ENCODE measurements at places on chromosomes 12 and 14.

GRCh38 chr14:91911474-91912032 lies 35.9 kb downstream of the FBLN5 start:
- DNase-seq: peak; percentile 74

DNA sequence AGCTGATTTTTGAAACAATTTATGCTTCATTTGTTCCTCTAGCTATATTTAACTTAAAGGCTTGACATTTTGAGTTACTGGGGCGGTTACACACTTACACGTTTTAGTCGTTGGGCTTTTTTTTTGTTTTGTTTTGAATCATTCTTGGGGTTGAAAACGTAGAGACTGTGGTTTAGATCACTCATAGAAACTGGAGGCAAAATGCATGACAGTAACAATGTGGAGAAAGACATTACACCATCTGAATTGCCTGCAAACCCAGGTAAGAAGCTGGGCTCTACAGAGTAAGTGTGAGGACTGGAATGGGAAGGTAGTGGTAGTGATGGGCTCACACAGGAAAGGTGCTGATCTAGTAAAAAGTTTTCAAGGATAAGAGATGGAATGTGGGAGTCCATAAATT lies at the start of gene CLEC2D:
Gene CLEC2D (plus strand): TSS at position 180 of the 400 bp plus-strand sequence. CDS start 22 bp downstream, at position 202.
- no peak for DNase-seq

GRCh38 chr12:49854976-49855375 lies 12.1 kb upstream of the BCDIN3D start:
- no peak for DNase-seq

GRCh38 chr12:31954925-31955858 lies 4.0 kb upstream of the RESF1 start:
- DNase-seq: no peak

GRCh38 chr12:67515679-67516340 lies 132.7 kb upstream of the DYRK2 start:
- peak; percentile 21 for DNase-seq

GRCh38 chr14:50058113-50058512 lies 58.3 kb downstream of the VCPKMT start:
- no peak for DNase-seq

DNA sequence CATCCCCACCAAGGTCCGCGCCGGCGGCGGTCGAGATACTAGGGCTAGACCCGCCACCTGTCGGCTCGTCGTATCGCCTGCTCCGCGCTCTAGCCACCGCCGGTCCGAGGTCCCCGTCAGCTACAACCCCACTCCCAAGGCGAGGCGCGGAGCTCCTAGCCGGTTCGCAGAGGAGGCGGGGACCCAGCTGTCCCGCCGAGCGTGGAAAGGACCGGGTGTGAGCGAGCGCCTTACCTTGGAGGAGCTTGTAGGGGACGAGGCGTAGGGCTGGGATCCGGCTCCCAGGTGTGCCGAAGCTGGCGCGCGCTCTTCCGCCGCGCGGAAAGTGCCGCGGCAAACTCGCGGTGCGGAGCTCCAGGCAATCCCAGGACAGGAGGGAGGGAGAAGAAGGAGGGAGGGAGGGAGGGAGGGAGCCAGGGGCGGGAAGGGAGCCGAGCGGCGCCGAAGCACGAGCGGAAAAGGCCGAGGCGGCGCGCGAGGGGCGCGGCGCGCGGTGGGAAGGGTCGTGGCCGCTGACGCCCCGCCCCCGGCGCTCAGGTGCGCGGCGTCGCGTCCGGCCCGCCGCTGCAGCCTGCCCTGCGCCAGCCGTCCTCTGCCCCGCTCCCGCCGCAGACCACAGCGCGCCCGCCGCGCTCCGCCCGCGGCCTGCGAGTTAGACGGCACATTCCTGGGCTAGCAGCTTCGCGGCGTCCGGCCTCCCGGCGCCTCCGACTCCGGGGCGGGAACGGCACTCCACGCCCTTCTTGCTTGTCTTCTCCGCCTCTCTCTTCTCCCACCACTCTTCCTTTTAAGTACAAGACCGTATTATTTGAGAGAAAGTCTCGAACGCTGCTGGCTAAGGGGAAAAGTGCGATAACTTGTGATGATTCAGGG lies at the start of gene PAWR:
Gene PAWR (minus strand): TSS at position 327 of the 873 bp plus-strand sequence. CDS start 720 bp downstream, outside the sequence.
- peak; percentile 89 for DNase-seq

DNA sequence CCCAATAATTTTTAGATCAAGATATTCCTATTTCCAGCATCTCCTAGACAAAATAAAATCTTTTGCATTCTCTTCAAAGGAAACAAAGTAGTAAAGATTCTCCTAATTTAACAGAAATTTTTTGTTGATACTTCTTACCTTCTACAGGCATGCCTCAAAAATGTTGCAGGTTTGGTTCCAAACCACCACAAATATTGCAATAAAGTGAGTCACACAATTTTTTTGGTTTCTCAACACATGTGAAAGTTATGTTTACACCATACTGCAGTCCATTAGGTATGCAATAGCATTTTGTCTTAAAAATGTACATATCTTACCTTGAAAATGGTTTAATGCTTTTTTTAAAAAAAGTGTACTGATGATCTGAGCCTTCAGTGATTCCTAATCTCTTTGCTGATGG lies 65.6 kb upstream of the USP15 start:
- DNase-seq: peak; percentile 33

DNA sequence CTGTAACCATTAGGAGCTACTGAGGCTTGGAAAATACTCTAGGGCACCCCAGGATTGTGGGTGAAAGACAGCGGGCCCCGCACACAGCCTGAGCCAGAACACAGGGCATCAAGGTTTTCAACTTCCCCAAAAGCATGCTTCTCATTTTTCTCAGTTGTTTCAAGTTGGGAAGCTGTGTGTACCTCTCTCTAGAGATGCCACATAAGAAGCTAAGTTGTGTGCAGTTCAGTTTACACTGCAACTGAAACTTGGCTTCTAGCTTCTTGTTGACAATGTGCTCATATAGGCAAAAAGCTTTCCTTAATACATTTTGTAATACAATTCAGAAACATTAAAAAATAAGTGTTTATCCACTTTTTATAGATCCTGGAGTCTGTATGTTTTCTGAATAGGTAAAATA lies 88.1 kb upstream of the PTPRR start:
- DNase-seq: no peak

DNA sequence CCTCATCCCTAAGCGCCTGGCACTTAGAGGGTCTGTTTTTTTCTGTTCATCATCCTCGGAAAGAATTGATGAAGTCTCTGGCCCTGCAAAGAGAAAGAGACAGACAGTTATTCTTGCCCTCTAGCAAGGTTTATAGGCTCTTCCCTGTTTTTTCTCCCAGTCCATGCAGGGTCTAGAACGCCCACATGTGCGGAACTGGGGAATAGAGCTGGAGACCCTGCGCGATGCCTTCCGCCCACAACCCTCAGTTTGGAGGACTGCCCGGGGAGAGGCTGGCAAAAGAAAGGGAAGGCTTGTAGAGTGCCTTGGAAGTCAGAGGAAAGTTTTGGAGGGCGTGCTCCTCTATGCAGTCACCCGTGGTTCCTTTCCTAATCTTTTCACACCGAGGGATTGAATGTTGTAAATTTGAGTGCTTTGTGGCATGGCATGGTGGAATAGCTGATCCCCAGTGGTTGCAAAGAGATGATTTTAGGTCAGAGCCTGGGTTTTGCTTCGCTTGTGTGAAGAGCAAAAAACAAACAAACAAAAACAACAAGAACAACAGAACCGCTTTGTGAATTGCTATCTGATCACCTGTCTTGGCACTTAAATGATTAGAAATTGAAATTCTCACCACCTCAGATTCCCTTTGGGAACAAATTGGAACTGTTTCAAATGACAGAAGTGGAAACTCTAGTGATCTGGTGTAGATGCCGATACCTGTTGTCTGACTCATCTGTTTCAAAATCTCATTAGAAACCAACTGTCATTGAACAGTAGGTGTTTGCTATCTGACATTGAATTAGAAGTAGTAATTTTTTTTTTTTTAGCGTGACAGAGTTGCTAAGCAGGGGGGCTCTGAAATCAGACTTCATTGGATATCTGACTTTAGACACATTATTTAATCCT lies 947 bp downstream of the GAS2L3 start:
- DNase-seq: no peak

DNA sequence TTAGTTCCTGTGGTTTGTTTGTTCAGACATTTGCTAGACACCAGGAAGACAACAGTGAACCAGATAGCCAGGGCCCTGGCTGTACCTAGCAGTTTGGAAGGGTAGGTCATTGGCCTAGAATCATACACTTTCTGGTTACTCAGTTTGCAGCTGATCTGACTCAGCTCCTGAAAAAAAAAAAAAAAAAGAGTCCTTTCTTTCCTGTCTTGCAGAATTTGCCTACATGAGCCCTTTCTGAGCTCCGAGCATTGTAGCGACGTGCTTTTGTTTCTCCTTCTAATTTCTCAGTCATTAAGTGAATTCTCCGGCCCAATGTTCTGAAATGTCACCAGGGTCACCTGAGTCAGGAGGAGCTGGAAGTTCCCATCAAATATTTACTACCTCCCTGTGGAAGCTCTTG lies 2.4 kb downstream of the CABP1 start:
- DNase-seq: no peak

GRCh38 chr12:114684098-114684869 lies at the start of gene TBX3:
Gene TBX3, minus strand, starts transcription at chr12:114684175. Its CDS starts 975 bp downstream, at chr12:114683200.
- peak; percentile 100 for DNase-seq

- peak; percentile 92 for DNase-seq
Measured at GRCh38 chr14:93112891-93113677, 2.6 kb downstream of the ITPK1 start.

GRCh38 chr12:19244312-19244711 lies 114.8 kb downstream of the PLEKHA5 start:
- DNase-seq: no peak

DNA sequence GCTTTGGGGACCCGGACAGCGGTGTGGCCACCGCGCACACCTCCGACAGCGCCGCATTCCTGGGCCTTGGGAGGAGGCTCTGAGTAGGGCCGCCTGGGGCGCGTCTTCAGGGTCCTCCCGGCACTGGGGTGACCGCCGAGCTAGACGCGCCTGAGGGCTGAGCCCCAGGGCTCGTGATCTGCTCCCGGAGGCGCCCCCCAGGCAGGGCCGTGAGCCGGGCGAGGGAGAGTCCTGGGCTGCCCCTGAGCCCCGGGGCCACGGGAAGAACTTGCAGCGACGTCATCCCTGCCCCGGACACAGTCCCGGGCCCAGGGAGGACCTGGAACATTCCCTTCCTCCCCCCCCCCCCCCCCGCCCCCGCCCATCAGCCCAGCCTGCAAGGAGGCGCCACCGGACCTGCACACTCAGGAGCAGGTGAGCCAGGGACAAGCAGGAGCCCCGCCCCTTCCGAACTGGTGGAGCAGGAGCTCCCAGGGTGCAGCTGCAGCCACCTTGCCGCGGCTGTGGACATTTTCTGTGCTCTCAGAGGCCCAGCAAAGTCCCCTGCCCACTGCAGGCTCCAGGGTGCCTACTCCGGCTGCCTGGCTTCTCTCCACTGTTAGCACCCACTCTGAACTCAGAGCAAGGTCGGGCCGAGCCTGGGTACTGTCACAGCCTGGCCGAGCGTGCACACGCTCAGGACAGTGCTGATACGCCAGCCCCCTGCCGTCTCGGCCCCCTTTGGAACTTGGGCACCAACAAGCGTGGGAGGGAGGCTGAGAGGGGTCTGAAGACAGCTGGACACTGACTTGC lies 50.7 kb downstream of the A2M start:
- DNase-seq: peak; percentile 36

DNA sequence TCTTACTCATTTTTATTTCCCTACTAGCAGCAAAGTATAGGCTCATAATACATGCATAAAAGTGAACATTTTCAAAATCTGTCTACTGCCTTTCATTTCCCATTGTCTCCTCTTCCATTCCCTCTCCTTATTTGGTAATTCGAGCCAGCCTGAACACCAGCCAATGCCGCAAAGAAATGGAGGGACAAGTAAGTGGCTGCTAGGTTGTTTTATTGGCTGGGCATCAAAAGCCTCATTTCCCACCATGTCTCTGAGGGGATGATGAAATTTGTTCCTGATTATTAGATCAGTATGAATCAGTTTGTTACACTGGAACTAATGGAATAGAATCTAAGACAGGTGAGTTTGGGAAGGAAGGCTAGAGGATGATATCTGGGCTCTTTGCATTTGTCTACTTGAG lies 143.5 kb downstream of the KCNA5 start:
- DNase-seq: no peak

DNA sequence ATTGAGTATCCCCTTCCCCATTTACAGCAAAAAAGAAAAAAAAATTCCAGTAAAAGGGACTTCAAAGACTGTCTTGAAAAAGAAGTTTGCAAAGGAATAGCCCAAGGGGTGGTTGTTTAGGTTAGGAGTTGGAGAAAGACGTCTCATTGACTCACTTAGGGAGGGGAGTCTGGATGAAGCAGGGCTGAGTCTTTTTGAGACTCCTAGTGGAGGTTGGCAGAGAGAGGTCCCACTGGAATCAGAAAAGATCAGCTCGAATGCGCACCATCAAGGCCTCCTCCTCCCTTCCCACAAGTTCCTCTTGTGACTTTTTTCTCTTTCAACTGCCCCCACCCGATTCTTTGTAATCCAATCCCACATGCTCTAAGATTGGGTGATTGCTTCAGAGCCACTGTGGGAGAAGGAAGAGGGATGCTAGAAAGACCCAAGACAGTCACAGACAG lies 1.9 kb downstream of the ARHGEF40 start:
- peak; percentile 82 for DNase-seq

DNA sequence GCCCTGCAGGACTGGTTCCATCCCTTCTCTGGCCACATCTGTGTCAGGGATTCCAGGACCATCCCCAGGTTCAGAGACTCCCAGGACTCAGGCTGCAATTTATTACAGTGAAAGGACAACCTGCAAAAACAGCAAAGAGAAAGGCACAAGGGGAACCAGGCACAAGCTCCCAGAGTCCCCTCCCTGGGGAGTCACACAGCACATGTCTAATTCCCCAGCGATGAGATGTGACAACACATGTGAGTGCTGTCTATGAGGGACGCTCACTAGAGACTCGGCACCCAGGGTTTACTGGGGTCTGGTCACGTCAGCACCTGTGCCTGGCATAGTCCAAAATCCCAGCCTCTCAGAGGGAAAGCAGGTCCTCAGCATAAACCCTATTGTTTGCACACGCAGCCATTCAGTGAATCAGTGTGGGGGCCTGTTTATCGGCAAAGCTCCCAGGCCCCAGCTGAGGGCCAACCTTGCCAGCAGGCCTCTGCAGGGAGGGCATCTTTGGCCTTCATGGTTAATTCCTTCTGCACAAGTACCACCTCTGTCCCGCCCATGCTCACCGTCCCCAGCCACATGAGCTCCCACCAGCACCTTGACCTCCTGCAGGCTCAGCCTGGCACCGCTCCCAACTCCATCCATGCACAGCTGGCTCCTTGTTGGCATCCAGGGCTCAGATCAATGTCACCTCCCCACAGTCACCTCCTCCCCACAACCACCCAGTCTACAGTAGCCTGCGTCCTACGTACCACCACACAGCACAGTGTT lies 198.9 kb upstream of the SFSWAP start:
- no peak for DNase-seq

DNA sequence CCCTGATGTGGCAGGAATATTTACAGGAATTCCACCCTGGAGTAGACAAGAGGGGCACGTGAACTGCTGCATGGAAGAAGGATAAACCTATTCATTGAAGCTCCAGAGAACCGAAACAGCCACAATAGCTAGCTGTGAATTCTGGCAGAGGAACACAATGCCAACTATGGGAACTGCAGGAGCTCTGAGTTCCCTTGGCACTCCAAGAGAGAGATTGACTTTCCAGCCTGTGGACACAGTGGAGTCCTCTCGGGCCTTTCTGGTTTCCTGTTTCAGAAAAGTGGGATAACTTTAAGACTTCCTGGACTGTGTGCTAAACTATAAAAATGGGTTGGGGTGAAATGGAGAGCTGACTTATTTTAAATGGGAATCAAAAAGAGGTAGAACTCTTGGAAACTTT lies 11.9 kb downstream of the CACNA2D4 start:
- no peak for DNase-seq

- no peak for DNase-seq
Measured at GRCh38 chr12:13097491-13098011, 5.9 kb downstream of the GSG1 start.

Measured in choroid plexus epithelial cell (primary cell).